Germinal center (tissue), 1 donor: ENCODE measurements at places on chromosomes 4 and X.

GRCh38 chr4:5084911-5085475 is 33.7 kb downstream of the STK32B start:
- DNase-seq: no peak

- DNase-seq: no peak
Measured at GRCh38 chr4:86033171-86033570, 326.7 kb downstream of the MAPK10 start.

- DNase-seq: no peak
Measured at GRCh38 chr4:6908432-6909112, 1.1 kb upstream of the TBC1D14 start.

DNA sequence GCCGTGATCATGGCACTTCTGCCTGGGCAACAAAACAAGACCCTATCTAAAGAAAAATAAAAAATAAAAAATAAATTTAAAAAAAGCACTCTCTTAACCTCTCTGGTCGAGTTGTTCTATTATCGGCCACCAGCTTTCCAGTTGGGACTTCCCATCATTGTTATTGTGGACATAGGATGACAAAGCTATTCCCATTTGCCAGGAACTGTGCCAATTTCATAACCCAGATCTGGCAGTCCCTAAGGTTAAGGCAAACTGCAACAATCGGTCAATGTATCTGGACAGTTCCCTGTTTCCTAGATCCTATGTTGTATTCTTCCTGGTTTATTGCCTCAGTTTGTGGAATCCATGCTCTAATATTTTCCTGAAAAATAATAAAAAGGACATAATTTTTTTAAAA is 17.8 kb upstream of the ANXA5 start:
- DNase-seq: no peak

DNA sequence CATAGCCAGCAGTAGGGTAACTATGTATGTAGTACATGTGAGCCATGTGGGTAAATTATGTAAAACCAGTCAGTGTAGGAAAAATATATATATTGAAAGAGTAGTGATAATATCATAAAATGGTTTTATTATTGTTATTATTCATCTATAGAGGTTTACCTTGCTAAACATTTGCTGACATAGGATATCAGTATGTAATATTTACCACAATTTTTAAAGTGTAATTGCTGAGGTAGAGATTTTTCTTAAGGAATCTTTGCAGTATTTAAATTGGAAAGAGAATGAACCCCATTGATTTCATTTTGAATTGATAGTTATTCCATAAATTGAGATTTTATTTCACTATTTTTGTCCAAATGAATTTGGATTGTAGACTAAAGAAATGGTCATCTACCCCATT is 27.1 kb downstream of the SLAIN2 start:
- no peak for DNase-seq

DNA sequence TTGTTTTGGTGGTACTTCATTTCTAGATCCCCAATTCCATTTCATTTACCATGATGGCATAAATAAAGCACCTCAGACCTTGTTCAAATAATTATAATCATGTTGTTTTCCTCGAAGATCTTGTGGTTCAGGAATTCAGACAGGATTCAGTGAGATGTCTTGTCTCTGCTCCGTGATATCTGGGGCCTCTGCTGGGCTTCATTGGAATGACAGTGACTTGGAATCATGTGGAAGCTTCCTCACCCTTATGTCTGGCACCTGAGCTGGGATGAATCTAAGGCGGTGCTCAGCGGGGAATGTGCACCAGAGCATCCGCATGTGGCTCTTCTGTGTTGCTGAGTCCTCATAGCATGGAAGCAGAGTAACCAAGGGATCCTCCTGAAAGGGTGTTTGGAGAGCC is 132.2 kb downstream of the VEGFC start:
- DNase-seq: no peak

DNA sequence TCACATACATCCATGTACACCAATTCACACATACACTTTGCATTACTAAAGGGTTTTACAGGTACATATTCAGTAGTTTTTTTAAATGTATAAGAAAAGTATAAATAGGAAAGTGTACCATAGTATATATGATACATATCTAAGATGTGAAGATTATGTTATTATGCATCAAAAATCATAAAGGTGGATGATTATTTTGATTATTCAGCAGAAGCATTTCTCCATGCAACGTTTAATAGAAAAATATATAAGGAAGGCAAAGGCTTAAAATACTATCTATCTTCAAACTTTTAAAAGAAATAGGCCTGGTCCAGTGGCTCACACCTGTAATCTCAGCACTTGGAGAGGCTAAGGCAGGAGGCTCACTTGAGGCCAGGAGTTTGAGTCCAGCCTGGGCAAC is 133.5 kb upstream of the KLF3 start:
- DNase-seq: no peak

DNA sequence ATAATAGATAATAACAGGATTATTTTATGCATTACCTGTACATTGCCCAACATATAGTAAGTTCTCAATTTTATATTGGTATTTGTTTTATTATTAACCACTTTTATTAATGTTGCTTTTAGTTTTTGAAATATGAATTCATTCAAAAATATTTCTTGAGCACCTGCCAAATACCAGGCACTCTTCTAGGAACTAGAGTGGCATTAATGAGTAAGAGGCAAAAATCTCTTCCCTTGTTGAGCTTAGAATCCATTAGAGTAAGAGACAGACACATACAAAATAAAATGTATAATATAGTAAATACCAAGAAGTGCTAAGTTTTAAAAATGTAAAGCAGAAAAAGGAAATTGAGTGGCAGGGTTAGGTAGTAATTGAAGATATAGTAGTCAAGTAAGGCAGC is 45.8 kb downstream of the TET2 start:
- no peak for DNase-seq

- no peak for DNase-seq
Measured at GRCh38 chr4:100206850-100207249, 16.6 kb upstream of the DDIT4L start.

DNA sequence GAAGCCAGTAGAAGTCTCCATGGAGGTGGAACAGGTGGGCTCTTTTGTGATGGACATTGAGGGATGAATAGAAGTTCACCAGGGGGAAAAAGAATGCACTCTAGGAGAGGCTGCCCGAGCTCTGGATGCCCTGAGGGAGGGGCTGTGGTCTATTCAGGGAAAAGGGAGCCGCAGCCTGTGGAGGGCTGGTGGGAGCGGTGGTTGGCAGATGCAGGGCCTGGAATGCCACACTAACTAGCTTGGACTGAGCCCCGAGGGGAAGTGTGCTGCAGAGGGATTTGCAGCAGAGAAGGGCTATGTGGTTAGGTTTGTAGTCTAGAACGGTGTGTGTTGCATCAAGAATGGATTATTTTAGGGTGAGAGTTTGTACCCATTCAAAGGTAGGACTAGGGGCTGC is 29.5 kb upstream of the PSAPL1 start:
- DNase-seq: no peak

- no peak for DNase-seq
Measured at GRCh38 chr4:61817071-61817470, 616.9 kb downstream of the ADGRL3 start.

DNA sequence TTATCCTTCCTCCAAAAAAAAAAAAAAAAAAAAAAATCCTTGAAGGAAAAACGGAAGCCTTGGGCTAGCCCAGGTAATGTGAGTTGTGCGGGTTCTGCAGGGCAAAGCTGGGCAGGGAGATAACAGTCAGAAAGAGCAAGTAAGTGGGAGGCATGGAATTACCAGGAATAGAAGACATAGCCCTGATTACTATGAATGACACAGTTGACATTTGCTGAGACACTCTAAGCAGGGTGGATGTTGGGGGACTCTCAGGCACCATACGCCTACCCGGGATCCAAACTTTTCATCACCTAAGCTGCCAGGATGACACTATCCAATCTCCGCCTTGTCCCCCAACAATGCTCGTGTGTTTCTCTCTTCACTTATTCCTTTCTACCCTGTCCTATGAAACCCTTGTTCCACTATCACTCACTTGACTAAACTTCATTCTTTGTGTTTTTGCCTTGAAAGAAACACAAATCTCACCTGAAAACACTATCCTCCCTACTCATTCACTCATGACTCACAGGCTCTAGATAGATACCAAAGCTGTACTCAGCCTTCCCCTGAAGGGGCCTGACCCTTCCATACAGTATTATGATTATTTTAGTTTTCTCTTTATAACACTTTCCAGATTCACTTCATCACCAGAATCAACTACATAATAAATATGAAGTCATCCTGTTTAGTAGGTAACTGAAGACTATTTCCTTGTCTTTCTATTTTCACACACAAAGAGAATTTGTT is 158.4 kb downstream of the INPP4B start:
- DNase-seq: no peak

GRCh38 chr4:187656959-187657358 is 338.6 kb upstream of the ZFP42 start:
- DNase-seq: no peak
